Upper lobe of right lung (tissue), 1 donor: ENCODE measurements at places on chromosomes 6 and 20. TPM values are rescaled to one million over a fixed set of nuclear protein-coding genes. Genes with fewer than 3 reads are reported as not detected.

Gene BFSP1
- 2.7 TPM for total RNA-seq

Gene TCP11
- not detected for total RNA-seq

GRCh38 chr20:37362231-37362792 lies 16.4 kb downstream of the SRC start:
- DNase-seq: peak; percentile 31

DNA sequence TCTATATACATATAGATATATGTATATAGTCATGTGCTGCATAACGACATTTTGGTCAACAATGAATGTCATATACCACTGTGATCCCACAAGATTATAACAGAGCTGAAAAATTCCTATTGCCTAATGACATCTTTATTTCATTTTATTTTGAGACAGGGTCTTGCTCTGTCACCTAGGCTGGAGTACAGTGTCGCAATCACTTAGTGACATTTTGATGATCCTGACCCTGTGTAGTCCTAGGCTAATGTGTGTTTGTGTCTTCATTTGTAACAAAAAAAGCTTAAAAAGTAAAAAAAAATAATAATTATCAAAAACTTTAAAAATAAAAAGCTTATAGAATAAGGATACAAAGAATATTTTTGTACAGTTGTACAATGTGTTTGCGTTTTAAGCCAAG lies 4.0 kb upstream of the FAM8A1 start:
- DNase-seq: no peak

GRCh38 chr6:33861722-33862121 lies 57.9 kb upstream of the MLN start:
- no peak for DNase-seq

Gene EFCAB8
- 0.72 TPM for total RNA-seq

Gene NOTCH4
- 78.7 TPM for total RNA-seq

GRCh38 chr6:109118871-109119354 lies 23.6 kb downstream of the CEP57L1 start:
- no peak for DNase-seq

- DNase-seq: no peak
These were observed 104.8 kb upstream of the LY86 start for GRCh38 chr6:6483733-6484132.

GRCh38 chr20:6038256-6038655 lies 15.6 kb downstream of the LRRN4 start:
- DNase-seq: no peak

- DNase-seq: peak; percentile 56
These were observed 142.5 kb upstream of the HDDC2 start for GRCh38 chr6:125444006-125444923.

- no peak for DNase-seq
These were observed 271.2 kb downstream of the PRL start for GRCh38 chr6:22025468-22026163.

DNA sequence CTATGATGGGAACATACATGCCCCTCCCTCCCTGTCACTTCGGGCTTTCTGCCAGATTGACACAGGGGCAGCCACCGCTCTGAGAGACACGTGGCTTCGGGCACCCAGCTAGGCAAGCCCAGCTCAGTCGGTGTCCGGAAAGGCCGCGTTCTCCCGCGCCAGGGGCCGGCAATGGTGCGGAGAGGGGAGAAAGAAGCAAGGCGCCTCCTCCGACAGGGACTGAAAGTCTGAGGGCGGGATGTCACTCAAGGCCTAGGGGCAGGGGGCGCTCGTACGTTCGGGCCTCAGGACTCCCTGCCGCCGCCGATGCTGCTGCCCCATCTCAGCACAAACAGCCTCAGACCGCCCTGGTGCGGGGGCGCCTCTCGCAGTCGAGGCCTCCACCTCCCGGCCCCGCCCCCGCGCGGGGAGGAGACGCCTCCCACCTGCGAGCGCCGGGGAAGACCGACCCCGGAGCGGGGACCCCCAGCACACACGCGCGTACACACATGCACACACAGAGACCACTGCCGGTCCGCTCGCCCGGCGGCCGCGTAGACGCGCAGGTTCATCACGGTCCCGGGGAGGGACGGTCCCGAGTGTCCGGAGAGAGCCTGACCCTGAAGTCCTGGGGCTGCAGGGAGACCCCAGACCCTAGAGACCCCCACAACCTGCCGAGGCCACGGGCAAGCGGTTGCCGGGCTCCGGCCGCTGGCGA lies 1.9 kb downstream of the GRM4 start:
- peak; percentile 62 for DNase-seq

Gene PNLDC1
- total RNA-seq: 0.49 TPM

DNA sequence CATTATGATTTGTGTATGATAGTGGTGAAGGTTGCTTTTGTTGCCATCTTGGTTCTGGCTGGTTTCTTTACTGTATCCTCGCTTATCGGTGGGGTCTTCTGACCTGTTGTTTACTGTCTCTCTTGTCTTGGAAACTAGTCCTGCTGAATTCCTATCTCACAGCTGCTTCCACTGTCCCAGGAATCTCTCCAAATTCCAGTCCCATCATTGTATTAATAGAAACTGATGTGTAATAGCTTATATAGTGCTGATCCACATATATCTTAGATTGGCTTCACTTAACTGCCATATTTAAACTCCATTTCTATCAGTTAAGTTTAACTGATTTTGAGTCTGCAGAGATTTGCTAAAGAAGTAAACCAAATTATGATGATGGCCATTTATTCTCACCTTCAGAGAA lies 5.9 kb downstream of the GTF2H5 start:
- no peak for DNase-seq

Gene THBD
- total RNA-seq: 104 TPM

Gene DACT2
- 2.5 TPM for total RNA-seq

GRCh38 chr20:21048841-21049273 lies 57.3 kb downstream of the LINC00237 start:
- DNase-seq: peak; percentile 66

Gene KCNG1
- total RNA-seq: not detected

Gene BCAS1
- 0.81 TPM for total RNA-seq

- no peak for DNase-seq
These were observed 94.9 kb upstream of the POPDC3 start for GRCh38 chr6:105274678-105275077.

Gene EDEM2
- total RNA-seq: 39.2 TPM

Gene ZNF334
- total RNA-seq: 3.0 TPM

Gene EYA2
- total RNA-seq: 1.8 TPM

GRCh38 chr6:28258877-28259777 lies at the start of gene NKAPL:
NKAPL (plus strand) TSS chr6:28259297; CDS start chr6:28259372, 75 bp downstream.
- peak; percentile 89 for DNase-seq

Gene TCF21
- total RNA-seq: 56.2 TPM

- DNase-seq: no peak
These were observed 86.7 kb upstream of the KCNQ5 start for GRCh38 chr6:72535124-72535523.

DNA sequence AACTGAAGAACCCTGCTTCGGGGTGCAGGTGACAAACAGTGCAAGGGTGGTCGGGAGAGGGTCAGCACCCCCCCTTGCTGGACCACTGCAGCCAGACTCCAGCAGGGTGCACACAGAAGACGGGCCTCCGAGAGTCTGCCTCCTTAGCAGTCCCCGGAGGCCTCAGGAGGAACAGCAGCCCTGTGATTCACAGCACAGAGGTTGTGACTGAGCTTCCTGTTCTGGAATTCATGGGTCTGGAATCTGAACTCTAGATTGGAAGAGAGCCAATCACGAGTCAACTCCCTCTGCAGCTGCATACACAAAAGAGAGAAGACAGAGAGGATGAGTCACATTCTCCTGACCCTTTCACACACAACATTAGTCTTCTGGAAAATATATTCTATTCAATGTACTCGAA lies 249.0 kb upstream of the OPRM1 start:
- no peak for DNase-seq

DNA sequence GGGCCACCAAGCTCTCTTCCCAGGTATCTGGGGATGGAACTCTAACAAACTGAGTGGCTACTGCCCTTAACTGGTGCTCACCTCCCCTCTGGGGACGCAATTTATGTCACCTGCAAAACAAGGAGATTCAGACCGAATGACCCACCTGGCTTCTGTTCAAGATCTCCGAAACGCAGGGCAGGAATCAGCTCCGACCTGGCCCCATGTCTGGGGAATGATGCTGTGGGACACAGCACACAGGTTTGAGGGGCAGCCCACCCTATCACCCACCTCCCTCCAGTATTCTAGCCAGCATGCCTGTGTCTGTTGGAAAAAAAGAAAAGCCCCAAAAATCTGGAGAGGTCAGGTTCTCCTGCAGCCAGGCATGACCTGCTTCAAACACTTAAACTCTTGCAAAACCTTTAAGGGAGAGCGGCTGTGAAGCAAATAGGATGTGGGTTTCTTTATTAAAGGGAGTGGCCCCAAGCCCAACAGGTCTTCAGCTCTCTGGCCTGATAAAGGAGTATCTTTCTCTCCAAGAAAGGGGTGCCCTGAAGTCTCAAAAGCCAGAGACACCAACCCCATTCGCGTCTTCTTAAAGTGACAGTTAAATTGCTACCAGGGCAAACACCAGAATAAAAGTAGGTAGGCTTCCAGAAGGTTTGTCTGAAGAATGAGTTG lies 6.4 kb downstream of the PREX1 start:
- no peak for DNase-seq

DNA sequence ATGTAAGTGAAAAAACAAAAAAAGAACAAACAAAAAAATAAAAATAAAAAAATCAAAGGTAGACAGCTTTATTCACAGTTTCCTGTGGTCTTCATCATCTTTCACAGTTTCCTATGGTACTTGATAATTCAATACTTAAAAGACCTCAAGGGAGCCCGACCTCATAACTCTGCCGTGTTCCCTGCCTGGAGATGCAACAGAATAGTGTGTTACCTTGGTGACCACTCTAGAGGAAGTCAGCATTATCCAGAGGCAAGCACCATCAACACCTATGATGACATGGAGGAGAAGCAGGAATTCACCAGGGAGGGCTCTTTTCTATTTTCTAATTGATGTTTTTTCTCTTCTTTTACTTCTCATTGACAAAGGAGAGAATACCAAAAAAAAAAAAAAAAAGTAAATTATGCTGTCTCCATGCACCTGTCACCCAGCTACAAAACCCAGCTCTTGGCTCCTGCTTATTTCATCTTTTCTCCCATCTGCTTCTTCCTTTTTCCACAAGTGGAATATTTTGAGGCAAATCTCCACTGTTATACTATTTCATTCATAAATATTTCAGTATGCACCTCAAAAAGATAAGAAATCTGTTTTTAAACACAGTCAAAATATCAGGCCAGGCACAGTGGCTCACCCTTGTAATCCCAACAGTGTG lies 95.8 kb upstream of the STXBP5 start:
- DNase-seq: no peak

GRCh38 chr20:8183526-8183925 lies 51.5 kb downstream of the PLCB1 start:
- DNase-seq: no peak

- peak; percentile 87 for DNase-seq
These were observed 4.0 kb upstream of the ZMYND8 start for GRCh38 chr20:47360297-47361056.

GRCh38 chr20:14142171-14142570 lies 146.9 kb downstream of the MACROD2 start:
- DNase-seq: no peak

Gene SOX18
- 135 TPM for total RNA-seq

DNA sequence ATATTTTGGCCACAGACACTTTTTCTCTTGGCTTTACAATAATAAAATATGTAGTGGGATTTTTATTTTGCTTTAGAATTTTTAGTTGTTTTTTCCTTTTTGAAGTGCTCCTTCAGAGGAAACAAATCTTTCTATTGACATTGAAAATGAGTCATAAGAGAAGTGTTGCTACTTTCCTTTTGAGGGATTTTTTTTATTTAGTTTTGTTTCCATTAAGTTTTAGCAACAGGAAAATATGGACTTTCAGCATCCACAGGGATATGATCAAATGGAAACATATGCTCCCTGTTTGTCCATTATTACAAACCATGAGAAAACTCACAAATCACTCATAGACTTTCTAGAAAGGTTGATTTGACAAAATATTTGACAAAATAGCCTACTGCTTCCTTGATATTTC lies 65.3 kb upstream of the BMP2 start:
- no peak for DNase-seq

DNA sequence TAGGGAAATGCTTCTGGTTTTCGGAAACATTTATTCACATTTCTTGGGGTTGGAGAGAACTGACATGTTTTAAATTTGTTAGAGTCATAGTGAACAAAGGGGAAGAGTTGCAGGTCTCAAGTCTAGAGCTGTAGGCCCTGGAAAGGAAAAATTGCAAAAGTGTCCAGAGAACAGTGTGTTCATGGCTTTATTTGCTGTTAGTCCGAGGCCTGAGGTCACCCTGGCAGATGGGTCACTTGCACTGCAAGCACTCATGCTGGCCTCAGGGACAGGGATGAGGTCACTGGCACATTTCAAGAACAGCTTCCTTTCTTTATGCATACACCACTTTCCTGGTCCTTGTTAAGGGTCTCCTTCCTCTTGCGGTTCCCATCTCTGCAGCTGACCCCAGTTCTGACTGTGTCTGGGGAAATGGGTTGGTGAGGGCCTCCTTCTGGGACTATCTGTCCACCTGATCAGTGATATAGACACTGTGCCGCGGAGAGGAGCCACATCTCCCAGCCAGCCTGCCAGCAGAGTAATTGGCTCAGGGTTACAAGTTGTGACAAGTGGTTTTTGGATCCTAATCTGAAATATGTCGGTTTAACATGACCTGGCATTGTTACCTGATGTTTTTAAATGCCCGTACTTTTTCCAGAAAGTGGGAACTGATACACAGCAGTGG lies 194.0 kb downstream of the EYA4 start:
- no peak for DNase-seq

DNA sequence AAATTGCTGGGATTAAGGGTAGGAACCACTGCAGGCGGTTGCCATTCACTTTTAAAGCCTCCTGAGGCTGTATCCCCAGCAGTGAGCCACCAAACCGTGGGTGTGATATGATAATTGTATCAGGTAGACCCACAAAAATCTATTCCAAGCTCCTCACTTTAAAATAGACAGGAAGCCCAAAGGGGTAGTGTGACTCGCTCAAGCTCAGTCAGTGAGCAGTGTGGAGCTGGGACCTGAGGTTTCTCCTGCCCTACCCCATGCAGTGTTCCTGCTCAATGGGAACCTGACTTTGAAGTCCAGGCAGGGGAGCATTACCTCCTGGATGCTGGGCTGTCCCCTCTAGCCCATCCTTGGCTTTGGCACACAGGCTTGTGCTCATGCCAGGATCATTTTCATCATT lies 14.9 kb upstream of the MAPRE1 start:
- DNase-seq: no peak

DNA sequence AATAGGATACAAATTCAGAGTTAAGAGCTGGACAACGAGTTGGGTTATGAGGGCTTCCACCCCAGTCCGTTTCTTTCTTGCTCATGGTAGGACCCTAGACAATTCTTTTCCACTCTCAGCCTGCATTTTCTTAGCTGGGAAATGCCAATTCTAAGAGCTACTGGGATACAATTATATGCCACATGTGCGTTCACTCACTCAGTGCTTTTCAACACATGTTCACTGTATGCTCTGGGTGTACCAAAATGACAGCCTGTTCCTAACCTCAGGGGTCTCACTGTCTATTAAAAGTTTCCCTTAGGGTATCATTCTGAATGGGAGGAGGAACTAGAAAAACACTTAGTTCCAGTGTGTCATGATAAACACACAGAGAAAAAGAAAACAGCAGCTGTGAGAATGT lies 505 bp upstream of the DEFB115 start:
- no peak for DNase-seq

GRCh38 chr20:60477958-60478357 lies 519.7 kb downstream of the CDH26 start:
- no peak for DNase-seq

- no peak for DNase-seq
These were observed 226.5 kb downstream of the CBLN4 start for GRCh38 chr20:55778796-55779195.
